ENCODE measurements at places on chromosomes 1 and 21. TPM values are rescaled to one million over a fixed set of nuclear protein-coding genes. Genes with fewer than 3 reads are reported as not detected.

The ITLN2 gene
- total RNA-seq: not detected

DNA sequence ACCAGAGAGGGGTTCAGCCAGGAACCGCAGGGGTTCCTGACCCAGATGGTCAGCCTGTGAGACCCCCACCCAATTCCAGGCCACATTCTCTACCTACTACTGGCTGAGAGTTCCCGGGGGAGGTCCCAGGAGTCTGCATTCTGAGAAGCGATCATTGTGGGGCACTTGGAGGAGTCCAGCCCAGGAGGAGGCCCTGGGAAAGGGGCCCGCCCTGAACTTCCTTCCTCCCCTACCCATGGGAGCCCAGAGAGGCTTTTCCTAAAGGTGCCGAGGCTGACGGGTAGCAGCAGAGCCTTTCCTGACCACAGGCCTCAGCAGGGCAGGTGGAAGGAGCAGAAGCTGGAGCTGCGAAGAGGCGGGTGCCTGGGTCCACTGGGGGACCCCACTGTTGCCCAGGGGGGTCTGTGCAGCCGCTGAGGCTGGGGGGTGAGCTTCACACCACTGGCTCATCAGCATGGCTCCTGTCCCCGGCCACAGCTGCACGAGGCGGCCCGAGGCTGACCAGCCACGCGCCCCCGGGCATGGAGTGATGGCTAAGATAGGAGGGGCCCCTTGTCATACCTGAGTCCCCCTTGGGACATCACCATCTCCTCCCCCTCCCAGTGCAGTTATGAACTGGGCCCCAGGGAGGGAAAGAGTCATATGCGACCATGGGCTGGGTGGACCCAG, 127.7 kb downstream of the PRDM16 start:
- no peak for DNase-seq

The ATAD3C gene
- 0.51 TPM for total RNA-seq

GRCh38 chr1:205340676-205341075, 16.0 kb downstream of the KLHDC8A start:
- no peak for DNase-seq

DNA sequence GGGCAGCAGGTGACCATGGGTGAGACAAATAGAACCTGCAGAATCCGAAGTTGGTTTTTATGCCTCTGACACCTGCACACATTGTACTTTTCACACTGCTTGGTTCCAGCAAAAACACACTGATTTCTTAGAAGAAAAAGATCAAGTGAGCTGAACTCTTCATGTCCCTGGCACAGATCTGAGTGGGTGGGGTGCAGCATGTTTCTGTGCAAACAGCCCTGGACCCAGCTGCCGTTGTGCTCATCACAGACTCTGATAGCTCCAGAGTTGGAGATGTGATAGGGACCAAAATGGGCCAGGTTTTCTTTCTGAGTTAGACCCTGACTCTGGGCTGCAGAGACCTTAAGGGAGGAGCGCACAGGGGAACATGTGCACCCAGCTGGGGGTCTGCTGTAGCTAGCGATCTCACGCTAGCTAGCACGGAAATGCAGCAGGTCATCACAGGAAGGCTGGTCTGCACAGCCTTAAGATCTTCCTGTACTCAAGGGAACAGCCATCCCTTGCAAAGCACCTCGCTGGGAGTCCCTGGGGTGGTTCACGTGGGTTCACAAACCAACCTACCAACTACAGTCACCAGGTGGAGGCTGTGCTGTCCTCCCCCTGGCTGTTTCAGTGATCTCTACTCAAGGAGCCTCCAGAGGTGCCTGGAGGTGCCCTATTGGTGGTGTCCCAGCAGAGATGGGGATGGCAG, 291.1 kb downstream of the PTPRU start:
- no peak for DNase-seq

GRCh38 chr1:1374589-1374928, 448 bp downstream of the AURKAIP1 start:
- DNase-seq: no peak

GRCh38 chr1:154326546-154327465, 1.5 kb downstream of the ATP8B2 start:
- DNase-seq: no peak

DNA sequence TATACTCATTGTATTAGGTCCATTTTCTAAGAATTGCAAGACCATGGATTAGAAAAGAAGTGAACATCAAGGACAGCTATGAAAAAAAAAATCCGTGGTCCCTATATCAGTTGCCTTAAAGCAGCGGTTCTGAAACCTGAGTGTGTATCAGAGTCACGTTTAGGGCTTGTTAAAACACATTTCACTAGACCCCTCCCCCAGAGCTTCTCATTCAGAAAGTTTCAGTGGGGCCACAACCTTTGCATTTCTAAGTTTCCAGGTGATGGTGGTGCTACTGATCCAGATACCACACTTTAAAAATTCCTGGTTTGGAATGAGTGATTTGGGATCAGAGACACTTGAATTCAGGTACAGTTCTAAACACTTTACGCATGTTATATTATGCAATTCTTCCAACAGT, 96.1 kb upstream of the PRMT6 start:
- no peak for DNase-seq

DNA sequence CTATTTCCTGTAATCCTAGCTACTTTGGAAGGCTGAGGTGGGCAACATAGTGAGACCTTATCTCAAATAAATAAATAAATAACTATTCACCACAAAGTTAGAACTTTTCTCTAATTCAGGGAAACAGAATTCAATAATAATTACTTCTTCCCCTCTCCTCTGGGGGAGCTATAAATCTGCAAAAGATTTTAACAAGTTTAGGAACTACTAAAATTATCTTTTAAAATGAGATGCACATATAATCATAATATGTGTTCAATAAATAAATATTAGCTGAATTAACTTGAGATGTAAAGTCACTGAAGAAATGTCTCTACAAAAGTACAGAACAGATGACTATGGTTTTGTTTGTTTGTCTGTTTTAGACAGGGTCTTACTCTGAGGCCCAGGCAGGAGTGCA, 14.1 kb downstream of the WDR47 start:
- no peak for DNase-seq

The MINDY1 gene
- 49.1 TPM for total RNA-seq

- DNase-seq: no peak
Observed at GRCh38 chr1:206804156-206804737, 32.0 kb upstream of the IL10 start.

The SLAMF6 gene
- total RNA-seq: 0.13 TPM

- DNase-seq: no peak
Observed at GRCh38 chr1:232982238-232982944, 32.0 kb downstream of the NTPCR start.

DNA sequence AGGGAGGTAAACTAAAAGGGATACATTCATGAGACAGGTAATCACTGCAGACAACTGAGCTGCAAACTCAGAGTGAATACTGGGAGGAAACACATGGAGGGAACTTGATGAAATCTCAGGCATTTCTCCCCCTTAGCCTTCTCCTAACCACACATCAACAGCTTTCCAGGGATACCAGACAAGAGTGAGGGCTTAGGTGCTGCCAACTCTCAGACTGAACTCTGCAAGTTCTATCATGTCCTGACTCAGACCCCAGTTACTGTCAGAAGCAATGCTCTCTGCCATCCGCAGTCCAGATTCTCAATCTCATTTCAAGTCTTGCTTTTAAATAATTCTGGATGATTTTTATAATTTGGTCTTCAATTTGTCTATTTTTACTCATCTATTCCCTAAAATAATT, 267.3 kb downstream of the LTN1 start:
- DNase-seq: no peak

All from cardiac septum (tissue), 1 donor.